ENCODE measurements at places on chromosomes 13 and 19.

GRCh38 chr13:93640452-93640851 is 413.8 kb downstream of the GPC6 start:
- no peak for DNase-seq

- no peak for DNase-seq
Measured at GRCh38 chr13:86974995-86975328, 696.2 kb upstream of the SLITRK5 start.

DNA sequence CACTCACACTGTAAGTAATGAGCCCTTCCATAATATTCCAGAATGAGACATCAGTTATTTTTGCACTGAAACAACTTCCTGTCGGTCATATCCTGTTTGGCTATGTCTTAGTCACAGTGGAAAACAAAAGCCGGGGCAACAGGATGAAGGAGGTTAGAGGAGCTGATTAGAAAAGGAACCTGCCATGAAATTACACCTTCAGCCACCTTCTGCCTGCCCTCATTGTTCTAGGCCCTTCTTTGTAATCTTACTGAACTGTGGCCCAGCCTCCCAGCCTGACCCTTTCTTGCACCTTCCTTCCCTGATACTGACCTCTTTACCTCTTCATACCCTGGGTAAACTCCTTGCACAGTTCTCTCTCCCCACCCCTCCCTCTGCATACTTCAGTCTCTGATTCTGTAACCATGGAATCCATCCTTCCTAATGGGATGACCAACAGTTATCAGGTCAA is 67.3 kb downstream of the DOCK9 start:
- DNase-seq, result peak; percentile 72

DNA sequence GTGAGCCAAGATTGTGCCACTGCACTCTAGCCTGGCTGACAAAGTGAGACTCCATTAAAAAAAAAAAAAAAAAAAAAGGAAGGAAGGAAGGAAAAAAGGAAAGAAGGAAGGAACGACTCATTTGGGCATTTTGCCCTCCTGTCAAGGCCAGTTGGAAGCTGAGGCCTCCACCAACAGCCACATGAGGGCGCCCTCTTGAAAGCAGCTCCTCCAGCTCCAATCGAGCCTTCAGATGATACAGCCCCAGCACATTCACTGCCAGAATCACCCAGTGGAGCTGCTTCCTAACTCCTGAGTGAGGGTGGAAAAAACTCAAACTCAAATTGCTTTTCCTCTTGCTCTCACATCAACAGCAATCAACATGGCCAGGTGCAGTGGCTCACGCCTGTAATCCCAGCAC is 40.9 kb downstream of the GNG7 start:
- no peak for DNase-seq

- DNase-seq, result peak; percentile 85
Measured at GRCh38 chr13:110499621-110500281, 61.8 kb downstream of the RAB20 start.

DNA sequence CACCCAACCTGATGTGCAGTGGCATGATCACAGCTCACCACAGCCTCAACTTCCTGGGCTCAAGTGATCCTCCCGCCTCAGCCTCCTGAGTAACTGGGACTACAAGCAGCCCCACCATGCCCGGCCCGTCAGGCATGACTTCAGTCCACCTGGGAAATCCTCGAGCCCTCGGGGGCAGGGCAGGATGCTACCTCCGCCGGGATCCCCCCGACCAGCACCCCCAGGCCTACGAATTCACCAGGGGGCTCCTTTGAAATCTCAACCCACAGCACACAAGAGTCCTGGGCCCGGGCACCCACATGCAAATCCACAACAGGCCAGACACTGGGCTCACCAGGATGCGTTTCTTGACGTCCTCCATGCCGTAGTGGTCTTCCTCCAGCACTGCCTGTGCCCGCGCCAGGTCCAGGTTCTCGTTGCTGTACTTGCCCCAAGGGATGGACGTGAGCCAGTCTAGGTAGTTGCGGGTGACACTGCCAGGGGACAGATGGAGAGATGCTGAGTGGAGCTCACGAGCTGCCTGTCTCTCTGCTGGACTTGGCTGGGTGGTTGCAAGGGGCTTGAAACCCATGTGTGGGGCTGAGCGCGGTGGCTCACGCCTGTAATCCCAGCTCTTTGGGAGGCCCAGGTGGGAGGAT is 10.5 kb downstream of the RPL36 start:
- DNase-seq, result no peak

- no peak for DNase-seq
Measured at GRCh38 chr13:52160506-52160905, 1.1 kb upstream of the NEK3 start.

- DNase-seq, result no peak
Measured at GRCh38 chr19:38209152-38209551, 14.9 kb downstream of the DPF1 start.

- no peak for DNase-seq
Measured at GRCh38 chr19:38759590-38760003, 13.7 kb downstream of the LGALS7 start.

GRCh38 chr13:34634448-34634847 is 307.6 kb upstream of the NBEA start:
- DNase-seq, result no peak

- peak; percentile 97 for DNase-seq
Measured at GRCh38 chr13:30818323-30818960, 83.1 kb downstream of the ALOX5AP start.

DNA sequence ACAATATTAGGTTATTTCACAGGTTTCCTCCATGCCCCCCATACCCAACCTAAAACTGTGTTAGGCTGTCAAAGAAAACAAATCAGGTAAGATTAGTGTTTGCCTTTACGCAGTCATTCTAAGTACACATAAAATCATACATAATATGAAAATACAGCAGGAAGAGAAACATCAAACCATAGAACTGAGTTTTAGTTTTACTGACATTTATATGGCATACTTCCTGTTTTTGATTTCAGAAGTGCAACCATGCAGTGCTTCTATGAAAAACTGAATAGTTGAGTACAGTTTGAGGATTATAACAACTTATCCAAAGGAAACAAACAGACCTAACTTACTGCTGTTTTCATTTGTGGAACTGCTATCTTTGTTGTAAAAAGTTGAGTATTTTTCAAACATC is 91.3 kb downstream of the KCNRG start:
- DNase-seq, result no peak

- no peak for DNase-seq
Measured at GRCh38 chr13:114309806-114310410, 4.4 kb upstream of the CHAMP1 start.

- peak; percentile 39 for DNase-seq
Measured at GRCh38 chr13:31686670-31687425, 52.5 kb upstream of the RXFP2 start.

GRCh38 chr13:112240076-112240475 is 136.1 kb upstream of the SPACA7 start:
- no peak for DNase-seq

- no peak for DNase-seq
Measured at GRCh38 chr13:80988391-80989151, 647.6 kb upstream of the SPRY2 start.

GRCh38 chr13:31154939-31155338 is 6.8 kb downstream of the HSPH1 start:
- DNase-seq, result no peak

DNA sequence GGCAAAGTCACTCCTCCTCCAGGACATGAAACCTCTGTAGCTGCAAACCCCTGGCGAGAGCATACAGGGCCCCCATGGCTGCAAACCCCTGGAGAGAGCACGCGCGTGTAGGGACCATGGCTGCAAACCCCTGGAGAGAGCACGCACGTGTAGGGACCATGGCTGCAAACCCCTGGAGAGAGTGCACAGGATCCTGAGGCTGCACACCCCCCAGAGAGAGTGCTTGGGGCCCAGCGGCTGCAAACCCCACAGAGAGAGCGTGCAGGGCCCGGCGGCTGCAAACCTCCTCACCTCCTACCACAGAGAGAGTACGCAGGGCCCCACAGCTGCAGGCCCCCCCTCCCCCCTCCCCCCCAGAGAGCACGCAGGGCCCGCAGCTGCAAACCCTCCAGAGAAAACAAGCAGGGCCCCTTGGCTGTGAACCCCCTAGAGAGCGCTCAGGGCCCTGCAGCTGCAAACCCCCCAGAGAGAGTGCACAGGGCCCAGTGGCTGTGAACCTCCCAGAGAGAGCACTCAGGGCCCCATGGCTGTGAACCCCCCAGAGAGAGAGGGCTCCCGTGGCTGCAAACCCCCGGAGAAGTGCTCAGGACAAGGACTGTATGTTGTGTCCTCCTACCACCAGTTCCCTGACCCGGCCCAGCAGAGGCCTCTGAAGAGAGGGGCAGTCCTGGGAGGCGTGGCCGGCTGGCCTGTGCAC is 7.3 kb downstream of the ADPRHL1 start:
- DNase-seq, result no peak

GRCh38 chr19:29509456-29509855 is 16.3 kb upstream of the VSTM2B start:
- no peak for DNase-seq

GRCh38 chr19:13796301-13797057 is 1.2 kb downstream of the ZSWIM4 start:
- DNase-seq, result peak; percentile 84

DNA sequence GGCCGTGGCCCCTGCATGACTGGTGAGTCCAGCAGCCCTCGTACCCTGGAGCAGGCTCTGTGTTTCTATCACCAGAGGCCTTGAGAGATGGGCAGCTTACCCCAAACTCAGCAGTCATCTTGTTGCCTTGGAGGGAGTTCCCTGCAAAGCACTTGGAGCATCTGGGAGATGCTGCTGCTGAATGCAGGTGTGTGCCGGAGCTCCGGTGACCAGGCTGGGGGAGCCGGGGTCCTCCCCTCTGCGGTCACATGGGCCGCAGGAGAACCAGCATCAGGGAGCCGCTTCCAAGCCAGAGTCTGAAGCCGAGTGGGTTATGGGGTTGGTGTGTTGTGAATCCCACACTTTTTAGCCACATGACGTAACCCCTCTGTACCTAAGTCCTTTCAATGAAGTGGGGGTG is 82.8 kb downstream of the TEX29 start:
- DNase-seq, result no peak

All from fibroblast of skin of right quadriceps (primary cell).